Mammary epithelial cell (primary cell): ENCODE measurements at places on chromosomes 13 and 19. TPM values are rescaled to one million over a fixed set of nuclear protein-coding genes. Genes with fewer than 3 reads are reported as not detected.
A peak's percentile ranks its signal among the peaks of the same experiment; 100 is the strongest.

DNA sequence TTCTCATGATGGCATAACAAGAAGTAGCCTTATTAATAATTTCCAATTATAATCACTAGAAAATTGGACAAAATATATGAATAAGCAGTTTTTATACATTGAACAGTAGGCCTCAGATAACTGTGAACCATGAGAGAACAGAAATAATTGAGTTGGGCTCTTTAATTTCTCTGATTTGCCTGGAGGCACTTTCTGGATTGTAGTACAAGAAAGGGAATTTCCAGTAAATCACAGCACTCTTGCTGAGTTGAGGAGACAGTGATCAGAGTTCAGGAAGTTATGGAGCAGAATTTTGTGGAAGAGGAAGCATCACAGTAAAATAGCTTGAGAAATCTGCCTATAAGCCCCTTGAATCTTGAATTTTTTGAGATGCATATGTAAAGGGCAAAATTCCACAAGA lies 216.2 kb downstream of the MAB21L1 start:
- peak; percentile 6 for DNase-seq

GRCh38 chr13:25345576-25345975 lies 26.2 kb upstream of the ATP8A2 start:
- DNase-seq = no peak

Gene ZNF665
- 1.3 TPM for polyA plus RNA-seq

Gene URAD
- polyA plus RNA-seq = not detected

GRCh38 chr19:2391118-2391725 lies 31.2 kb downstream of the TMPRSS9 start:
- DNase-seq = peak; percentile 51

Gene POMP
- 63.2 TPM for polyA plus RNA-seq

DNA sequence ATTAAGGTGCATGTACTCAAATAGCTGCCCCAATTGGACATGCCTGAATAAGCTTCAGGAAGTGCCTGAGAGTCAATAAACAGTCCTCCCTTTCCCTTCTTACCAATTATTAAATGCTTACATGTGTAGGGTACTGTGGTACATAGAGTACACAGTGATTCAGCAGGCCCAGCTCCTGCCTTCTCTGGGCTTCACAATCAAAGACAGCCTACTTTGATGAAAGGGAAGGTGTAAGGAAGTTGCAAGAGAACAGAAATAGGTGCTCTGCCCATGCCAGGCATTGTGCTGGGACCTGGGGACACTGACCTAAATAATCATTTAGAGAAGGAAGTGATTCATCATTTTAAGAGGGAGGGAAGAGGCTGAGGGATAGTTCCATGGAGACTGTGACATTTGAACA lies 17.2 kb downstream of the FRY start:
- DNase-seq = no peak

DNA sequence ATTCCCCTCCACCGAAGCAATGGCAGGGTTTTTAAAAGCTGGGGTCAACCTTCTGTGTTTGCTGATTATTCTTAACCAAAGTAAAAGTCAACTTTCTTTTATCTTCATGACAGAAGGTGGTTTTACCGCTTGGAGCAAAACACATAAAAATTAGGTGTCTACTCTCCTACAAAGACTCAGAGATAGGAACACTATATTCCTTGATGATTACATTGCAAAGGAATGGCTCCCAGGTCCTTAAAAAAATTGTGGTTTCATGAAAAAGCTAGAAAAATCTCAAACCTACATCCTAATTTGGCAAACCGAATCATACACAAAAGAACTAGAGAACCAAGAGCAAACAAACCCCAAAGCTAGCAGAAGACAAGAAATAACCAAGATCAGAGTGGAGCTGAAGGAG lies 760.4 kb upstream of the PCDH20 start:
- DNase-seq = no peak

- DNase-seq = no peak
Measured at GRCh38 chr19:10286803-10287737, at the start of gene ICAM4. Gene ICAM4, plus strand, starts transcription at chr19:10286955. Its CDS starts 58 bp downstream, at chr19:10287013.

Gene OR4F17
- polyA plus RNA-seq = not detected

GRCh38 chr13:59663707-59664106 lies 500.0 kb downstream of the DIAPH3 start:
- no peak for DNase-seq

- no peak for DNase-seq
Measured at GRCh38 chr13:42653679-42654078, 79.7 kb downstream of the TNFSF11 start.

DNA sequence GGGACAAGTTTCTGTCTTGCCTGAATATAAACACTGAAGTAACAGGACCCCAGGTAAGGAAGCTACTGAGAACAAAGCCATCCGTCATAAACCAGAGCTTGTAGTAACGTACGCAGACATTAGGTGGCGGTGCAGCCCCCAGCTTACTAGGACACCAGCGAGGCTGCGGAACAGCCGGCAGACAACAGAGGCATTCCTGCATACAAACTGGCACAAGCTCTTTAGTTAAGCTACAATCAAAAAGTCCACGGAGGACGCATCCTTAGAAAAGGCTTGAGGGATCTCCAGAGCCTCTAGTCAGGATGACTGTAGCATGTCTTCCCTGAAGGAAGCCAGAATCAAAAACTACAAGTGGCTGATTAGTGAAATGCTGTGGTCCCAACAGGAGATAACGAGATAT lies 26.2 kb downstream of the ZNF160 start:
- no peak for DNase-seq

DNA sequence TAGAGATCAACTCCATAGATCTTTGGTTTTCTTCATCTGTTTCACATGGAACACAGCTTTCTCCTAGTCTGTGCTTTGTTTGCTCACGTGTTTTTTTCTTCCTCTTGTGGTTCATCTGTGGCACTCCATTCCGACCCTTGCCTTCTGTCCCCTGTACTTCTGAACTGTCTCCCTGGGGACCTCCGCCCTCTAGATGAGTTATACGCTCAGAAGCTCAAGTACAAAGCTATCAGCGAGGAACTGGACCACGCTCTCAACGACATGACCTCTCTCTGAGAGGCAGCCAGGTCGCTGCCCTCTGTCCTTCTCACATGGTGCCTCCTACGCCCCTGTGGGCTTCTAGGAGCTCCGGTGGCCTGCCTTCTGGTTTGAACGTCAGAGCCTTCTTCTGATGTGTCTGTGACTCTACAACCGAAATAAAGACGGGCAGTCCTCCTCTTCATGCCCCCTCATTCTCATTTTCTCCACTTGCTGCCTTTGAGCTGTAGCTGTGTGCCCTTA lies 16.6 kb upstream of the RAB8A start:
- no peak for DNase-seq

Gene ZNF560
- 0.05 TPM for polyA plus RNA-seq

GRCh38 chr13:49806126-49806536 lies 13.6 kb upstream of the KPNA3 start:
- peak; percentile 55 for DNase-seq
